Activated T-cell treated with anti-CD3 and anti-CD28 coated beads, Interleukin-2, amount 50 U/mL, for 48 hours (primary cell): ENCODE measurements at places on chromosomes 2 and 18.

DNA sequence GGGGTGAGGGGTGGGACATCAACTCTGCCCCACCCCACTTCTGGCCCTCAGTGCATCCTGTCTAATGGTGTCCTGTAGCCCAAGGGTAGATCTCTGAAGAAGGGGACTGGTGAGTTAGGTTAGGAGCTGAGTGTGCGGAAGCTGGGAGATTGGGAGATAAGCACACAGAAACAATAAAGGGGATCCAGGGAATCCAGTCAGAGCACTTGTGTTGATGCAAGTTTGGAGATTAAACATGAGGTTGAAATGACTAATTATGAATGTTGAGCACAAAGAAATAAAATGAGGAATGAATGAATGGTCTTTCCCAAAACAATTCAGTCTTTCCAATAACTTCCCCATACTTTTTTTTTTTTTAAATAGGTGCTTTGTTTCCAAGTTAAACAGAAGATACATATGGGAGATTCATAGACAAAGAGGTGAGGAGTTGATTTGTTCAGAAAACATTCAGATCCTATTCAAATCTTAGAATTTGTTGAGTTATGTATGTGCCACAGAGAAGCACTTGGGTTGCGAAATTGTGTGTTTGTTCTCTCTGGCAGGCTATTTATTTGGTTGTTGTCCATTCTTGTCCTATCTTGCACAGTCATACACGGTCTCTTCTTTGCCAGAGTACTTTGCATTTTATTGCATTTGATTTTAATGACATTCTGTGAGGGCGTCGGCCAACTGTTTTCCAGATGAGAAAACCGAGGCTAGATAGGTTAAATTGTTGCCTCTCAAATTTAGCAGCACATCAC, 31.6 kb upstream of the NABP1 start:
- DNase-seq: no peak

DNA sequence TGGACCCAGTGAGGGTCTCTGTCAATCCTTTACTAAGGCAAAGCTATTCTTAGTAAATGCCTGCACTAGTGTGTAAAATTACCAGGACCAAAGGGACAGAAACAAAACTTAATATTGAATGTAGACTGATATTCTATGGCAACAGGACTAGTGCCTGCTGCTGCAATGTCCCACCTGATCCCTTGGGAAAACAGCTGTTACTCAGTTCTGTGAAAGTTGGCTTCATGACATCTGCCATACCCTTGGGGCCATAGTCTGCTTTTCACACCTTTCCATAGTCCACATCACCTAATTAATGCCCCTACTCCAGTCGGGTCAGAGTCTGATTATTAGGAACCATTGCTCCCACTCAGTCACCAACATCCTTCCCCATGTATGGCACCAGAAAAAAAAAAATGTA, 14.5 kb downstream of the DNAJC27 start:
- DNase-seq: no peak

- DNase-seq: no peak
Measured at GRCh38 chr18:13643261-13643751, 83.1 kb downstream of the FAM210A start.

DNA sequence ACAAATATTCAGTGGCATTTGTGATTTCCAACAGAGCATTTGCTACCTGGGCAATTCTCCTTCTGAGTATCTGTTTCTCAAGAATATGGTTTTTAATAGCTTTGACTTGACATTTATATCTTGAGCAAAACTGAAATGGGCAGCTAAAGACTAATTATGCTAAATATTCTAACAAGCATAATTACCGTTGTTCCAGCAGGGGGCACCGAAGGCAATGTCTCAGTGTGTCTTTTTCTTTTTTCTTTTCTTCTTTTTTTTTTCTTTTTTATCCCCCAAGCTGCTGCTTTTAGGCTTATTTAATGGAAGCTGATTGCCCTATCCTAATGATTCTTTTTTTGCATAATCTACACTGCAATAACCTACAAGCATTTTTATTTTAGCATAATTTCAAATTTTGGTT, 138.9 kb upstream of the NABP1 start:
- peak; percentile 40 for DNase-seq

DNA sequence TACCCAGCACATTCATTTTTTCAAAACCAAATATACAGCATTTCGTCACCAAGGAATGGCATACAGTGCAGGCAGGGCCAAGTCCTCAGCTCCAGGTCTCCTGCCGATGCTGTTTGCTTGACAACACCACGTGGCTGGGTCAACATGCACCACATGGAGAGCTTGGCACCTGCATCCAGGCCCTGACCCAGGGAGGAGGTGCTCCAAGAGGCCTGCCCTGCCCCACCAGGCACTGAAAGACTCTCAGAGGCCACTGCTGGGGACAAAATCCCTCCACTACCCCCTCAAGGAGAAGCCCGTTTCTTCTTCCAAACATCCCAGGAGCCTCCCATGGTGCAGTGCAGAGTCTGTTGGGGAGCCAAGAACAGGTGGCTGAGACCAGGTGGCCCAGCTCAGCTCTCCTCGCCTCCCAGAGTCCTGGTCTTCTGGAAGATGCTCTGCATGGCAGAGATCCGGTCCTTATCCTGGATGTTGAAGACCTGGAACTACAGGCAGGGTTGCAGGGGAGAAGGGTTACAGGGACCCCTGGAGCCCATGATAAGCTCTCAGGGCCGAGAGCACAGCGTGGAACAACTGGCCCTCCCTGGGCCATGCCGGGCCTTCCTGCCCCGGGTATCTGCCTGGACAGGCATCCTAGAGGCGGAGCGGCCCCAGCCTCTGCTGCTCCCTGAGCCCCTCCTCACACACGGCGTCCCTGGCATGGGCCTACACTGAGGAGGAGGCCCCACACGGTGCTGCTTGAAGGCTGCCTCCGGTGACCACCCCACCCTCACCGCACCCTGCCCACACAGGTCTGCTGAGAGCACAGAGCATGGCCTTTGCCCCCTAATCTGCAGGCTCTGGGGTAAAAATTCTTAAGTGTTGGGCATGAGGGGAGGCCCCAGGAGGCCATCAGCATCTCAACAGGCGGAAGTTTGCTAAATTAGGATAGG, 9.0 kb downstream of the MAB21L4 start:
- DNase-seq: no peak

DNA sequence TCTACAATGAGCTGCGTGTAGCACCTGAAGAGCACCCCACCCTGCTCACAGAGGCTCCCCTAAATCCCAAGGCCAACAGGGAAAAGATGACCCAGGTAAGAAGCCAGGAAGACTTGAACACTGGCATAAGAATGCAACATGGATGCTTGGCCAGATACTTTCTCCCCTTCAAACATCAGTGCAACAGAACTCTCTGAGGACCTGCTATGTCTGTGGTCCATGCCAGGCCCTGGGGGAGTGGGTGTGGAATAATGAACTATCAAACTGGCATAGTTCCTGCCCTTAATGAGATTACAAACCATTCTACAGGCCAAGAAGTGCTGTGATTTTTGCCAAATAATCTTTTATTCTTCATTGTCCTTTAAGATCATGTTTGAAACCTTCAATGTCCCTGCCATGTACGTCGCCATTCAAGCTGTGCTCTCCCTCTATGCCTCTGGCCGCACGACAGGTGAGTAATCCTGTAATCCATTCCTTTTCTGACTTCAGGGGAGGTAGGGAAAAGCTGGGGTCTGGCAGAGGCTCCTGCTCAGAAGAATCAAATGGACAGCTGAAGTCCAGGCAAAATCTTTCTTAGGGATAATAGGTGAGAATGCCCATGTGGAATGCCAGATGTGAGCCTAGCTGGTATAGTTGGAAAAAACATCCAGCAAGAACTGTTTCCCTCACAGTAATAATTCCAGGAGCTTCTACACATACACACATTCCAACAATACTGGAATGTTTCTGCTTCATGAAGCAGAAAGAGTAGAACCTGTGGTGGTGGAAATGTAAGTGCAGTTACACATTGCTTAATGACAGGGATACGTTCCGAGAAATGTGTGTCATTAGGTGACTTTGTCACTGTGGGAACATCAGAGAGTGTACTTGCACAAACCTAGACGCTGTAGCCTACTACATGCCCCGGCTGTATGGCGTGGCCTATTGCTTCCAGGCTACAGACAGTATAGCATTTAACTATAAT, 16.2 kb downstream of the ACTG2 start:
- no peak for DNase-seq

DNA sequence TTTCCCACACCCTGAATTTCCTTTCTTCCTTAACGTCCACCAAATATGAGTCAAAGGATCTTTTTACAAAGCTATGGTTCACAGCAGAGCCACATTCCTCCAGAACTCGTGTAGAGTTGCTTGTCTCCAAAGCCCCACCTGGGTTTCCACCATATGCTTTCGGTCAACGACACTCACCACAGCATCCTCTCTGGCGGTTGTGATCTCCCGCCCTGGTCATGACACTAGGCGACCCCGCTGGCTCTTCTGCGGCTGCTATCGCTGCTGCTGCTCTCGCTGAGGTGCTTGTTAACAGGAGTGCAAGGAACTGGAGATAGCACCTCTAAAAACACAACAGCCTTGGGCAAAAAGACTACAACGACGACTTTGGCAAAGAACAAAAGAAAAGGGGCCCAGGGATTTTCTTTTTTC, 340 bp downstream of the SLC40A1 start:
- DNase-seq: peak; percentile 55

GRCh38 chr2:66815886-66816285, 381.0 kb downstream of the MEIS1 start:
- no peak for DNase-seq

- DNase-seq: no peak
Measured at GRCh38 chr2:119749477-119750012, 10.2 kb upstream of the PTPN4 start.

DNA sequence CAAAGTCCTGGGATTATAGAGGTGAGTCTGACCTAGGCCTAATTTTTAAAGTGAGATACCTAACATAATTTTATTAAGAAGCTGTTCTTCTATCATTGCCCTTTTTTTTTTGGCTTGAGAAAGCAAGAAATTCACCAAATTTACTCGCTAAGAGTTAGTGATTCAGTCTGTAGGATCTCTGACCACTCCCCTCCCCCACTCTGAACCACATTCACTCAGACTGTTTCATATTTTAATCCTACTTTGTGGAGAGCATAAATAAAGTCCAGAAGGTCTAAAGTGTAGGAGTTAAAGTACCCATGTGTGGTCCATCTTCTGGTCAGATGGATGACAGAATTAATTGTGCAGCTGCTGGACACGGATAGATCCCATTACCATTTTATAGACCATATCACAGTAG, 115.8 kb upstream of the MGAT5 start:
- no peak for DNase-seq

DNA sequence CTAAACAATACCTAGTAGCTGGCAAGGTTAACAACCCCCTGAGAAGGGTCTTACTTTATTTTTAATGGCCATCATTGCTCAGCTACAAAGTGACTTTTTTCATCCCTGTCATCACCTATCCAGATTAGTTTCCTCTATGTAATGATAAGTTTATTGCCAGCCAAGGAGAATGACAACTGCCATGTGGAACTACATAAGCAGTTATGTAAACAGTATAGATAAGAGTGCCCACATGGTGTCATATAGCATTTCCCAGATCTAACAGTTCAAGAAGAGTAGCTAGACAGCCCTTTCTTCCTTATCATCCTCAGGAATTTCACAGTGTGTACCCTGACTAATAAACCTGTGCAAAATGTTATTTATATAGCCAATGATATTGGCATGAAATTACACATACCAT, 240.2 kb upstream of the PIK3C3 start:
- no peak for DNase-seq

DNA sequence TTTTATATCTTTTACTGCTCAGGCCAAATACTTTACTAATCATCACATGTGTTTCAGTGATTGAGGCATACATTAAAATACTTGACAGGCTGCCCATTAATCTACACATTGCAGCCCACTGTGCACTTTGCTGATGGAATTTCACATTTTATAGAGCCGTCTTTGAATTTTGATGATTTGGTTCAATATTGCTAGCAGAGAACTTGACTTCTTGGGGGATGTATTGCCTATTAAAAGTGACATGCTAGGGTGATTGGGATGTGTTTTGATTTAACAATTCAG, 1291.0 kb upstream of the GYPC start:
- no peak for DNase-seq

DNA sequence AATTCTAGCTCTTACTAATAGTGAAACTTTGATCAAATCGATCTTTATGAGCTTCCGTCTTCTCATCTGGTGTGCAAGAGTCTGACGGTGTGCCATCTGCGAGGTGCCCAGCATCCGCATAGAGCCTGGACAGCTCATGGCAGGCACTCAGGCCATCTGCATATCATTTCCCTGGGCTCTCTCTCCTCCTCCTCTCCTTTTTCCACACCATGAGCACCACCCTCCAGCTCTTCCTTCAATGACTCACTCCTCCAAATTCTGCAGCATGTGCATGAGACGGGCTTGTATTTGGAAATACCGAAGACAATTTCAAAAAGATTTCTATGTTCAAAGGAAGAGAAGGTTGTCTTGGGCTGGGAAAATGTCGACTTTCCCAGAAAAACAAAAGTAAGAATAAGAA, 161.1 kb downstream of the CCBE1 start:
- no peak for DNase-seq

DNA sequence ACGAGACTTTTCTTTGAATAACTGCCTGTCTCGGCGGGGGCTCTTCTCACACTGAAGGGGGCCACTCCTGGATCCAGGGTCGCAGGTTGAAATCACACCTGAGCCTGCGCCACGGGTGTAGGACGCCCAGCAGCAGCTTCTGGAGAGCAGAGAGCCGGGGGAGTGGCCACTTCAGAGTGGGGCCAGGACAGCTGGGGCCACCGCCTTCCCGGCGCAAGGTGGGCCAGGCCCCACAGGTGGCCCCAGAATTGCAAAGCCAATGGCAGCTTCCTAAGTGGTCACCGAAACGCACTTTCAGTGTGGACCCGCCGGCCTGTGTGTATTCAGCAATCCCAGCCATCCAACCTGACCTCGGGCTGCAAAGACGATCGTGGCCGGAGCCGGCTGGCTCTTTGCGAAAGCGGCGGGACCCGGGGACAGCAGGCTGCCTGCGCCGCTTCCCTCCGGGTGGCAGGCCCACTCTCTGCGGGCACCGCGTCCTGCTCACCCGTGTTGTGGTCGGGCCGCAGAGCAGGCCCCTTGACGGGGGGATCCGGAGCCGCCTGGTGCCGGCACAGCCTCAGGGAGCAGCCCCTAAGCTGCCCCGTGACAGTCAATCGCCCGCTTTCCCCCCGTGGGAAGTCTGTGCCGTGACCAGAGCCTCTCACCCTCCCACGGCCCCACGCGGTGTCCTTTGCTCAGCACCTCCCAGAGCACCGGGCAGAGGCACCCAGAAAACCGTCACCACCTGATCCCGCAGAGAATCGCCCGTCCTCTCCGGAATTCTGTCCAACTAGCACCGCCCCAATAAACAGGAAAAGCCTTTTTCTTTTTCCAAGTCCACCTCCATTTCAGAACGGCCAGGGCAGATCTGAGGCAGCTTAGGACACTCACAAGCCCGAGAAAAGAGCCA, 144.7 kb downstream of the ZNF516 start:
- no peak for DNase-seq

DNA sequence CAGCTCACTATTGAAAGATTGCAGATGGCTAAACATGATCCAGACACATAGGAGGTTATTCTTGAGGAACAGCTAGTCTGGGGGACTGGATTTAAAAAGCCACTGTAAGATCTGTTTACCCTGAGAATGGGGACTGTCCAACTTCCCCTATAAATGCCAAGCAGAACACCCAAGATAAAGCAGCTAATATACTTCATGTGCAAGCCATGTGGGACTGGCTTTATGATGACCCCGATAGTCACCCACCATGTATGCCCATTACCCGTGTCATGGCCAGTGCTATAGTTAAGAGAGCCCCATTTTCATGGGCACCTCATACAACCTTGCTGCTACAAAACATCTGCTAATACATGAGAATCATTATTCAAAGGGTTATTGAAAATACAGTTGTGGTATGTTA, 16.0 kb downstream of the YPEL5 start:
- no peak for DNase-seq

GRCh38 chr2:202436626-202437025, 60.5 kb downstream of the BMPR2 start:
- DNase-seq: no peak
